ENCODE measurements at places on chromosomes 6 and 20. TPM values are rescaled to one million over a fixed set of nuclear protein-coding genes. Genes with fewer than 3 reads are reported as not detected.

- no peak for DNase-seq
Observed at GRCh38 chr6:70168681-70169377, 134.1 kb downstream of the COL9A1 start.

DNA sequence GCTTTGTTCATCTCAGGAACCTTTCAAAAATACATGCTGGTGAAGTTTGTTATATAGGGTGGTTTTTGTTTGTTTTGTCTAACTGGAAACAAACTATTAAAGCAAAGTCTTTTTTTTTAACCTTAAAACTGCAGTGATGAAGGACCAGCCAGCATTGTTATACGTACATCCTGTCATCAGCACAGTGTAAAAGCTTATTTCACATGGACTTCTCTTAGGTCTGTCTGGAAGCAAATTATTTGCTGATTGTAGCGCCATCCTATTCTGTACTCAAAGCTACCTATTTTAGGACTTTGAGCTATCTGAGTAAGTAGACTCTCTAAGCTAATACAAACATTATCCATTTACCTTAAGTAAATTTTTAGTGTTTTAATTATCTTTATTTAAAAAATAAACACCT, 61.7 kb downstream of the SNX9 start:
- no peak for DNase-seq

- no peak for DNase-seq
Observed at GRCh38 chr6:18268066-18268465, 3.7 kb upstream of the DEK start.

DNA sequence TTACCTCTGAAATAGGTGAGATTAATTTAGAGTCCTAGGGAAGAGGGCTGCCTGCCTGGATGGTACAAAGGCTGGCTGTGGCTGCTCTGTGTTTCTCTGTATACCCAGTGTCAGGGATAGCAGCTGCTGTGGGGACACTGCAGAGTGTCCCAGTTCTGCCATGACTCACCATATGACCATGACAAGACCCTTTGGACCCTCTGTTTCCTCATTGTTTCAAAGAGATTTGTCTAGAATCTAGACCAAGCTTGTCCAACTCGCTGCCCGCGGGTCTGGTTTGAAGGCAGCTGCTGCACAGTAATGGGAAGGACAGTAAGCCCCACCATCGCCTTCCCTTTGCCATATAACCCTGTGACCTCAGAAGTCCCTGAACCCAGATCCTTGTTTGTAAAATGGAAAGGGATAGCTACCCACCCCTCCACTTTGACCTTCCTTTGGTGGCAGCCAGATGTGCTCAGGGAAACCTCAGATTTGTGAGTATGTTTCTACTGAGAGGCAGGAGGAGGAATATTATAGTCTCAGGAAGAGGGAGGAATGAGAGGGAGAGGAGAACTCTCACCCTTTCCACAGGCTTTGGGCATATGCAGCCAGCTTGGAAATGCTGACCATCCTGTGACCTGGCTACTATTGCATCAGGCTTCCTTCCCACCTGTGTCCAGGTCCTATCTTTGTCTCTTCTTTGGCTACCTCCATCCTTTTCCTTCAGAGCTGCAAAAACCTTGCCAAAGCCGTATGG, 14.0 kb downstream of the PLCG1 start:
- DNase-seq: no peak

DNA sequence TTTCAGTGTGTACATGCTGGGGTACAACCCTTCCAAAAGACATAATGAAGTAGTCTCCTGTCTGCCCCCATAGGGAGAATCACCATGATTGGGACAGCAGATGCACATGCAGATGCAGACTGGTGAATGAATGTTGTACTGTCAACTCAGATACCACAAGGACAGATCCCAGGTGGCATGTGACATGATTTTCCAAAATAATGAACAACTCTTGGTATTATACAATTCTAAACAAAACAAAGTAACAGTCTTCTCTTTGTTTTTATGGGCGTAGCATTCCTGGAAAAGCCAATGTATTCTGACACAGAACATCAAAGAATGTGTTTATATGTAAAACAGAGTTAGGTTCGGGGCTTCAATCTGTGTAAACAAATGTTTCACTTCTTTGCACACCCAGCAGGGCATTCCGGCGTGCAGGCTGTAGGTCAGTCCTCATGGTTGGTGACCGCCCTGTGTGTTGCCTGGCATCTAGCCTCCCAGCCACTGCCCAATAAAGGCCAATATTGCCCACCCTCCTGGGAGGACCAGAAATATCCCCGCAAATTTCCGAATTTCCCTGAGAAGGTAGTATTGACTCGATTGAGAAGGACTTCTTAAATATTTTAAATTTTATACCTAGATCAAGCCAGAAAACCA, 127.7 kb downstream of the KLHL32 start:
- no peak for DNase-seq

GRCh38 chr6:36150283-36150682, 20.0 kb downstream of the MAPK13 start:
- no peak for DNase-seq

DNA sequence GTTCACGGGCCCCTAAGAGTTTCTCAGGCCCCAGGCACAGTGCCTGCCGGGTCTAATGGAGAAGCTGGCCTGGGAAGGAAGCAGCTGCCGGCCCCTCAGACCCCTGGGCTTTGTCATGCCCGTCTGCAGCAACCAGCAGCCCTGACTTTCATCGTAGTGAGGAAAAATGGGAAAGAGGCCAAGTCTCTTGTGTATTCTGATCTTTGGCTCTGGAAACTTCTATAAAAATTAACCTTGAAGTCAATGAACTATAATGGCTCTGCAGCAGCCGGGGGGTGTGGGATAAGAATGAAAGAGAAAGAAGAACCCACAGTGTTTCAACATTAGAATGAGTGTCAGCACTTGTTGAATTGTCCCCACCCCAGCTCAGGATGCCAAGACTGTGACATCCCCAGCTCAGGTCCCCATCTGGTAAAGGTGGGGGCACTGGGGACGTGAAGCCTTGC, 12.9 kb downstream of the TGM2 start:
- DNase-seq: peak; percentile 63

CALHM4 gene
- total RNA-seq: not detected

MYCT1 gene
- total RNA-seq: 1.9 TPM
